ENCODE measurements at places on chromosomes 11 and 22. TPM values are rescaled to one million over a fixed set of nuclear protein-coding genes. Genes with fewer than 3 reads are reported as not detected.

HIC2 gene
- total RNA-seq = 1.6 TPM

SOX6 gene
- total RNA-seq = 0.94 TPM

DTX4 gene
- total RNA-seq = 5.9 TPM

BBOX1 gene
- not detected for total RNA-seq

GGTLC3 gene
- total RNA-seq = not detected

MUC2 gene
- total RNA-seq = not detected

MYRF gene
- 0.04 TPM for total RNA-seq

OR51E2 gene
- not detected for total RNA-seq

RAB39A gene
- not detected for total RNA-seq

LRRC74B gene
- total RNA-seq = not detected

KLHDC7B gene
- not detected for total RNA-seq

VWA5A gene
- 16.1 TPM for total RNA-seq

FXYD2 gene
- total RNA-seq = 1.2 TPM

INPP5J gene
- total RNA-seq = 0.34 TPM

Data from hair follicular keratinocyte (primary cell).